ENCODE measurements at places on chromosomes 7 and 10. TPM values are rescaled to one million over a fixed set of nuclear protein-coding genes. Genes with fewer than 3 reads are reported as not detected.
A peak's percentile ranks its signal among the peaks of the same experiment; 100 is the strongest.

GRCh38 chr10:77163670-77164348, 473.8 kb downstream of the KCNMA1 start:
- no peak for DNase-seq

GRCh38 chr10:58237014-58237834, 30.5 kb downstream of the IPMK start:
- no peak for DNase-seq

PRXL2A gene
- total RNA-seq, result 44.2 TPM

- peak; percentile 84 for DNase-seq
Measured at GRCh38 chr10:118835682-118836326, 81.0 kb upstream of the CACUL1 start.

C10orf53 gene
- total RNA-seq, result not detected

DNA sequence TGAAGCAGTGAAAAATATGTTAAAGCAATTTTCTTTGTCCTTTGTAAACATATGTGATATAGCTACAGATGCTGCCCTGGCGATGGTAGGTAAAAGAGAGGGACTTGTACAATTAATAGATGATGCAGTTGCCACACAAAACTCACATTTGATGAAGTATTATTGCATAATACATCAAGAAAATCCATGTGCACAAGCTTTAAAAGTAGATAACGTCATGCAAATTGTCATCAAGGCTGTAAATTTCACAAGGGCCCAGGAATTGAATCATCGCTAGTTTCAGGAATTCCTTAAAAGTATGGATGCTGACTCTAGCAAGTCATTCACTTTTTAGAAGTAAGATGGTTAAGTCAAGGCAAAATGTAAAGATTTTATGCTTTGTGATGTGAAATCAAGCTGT, 10.0 kb downstream of the CYP3A5 start:
- no peak for DNase-seq

CALCR gene
- not detected for total RNA-seq

GRCh38 chr10:130739016-130739756, 572.3 kb downstream of the TCERG1L start:
- no peak for DNase-seq

DNA sequence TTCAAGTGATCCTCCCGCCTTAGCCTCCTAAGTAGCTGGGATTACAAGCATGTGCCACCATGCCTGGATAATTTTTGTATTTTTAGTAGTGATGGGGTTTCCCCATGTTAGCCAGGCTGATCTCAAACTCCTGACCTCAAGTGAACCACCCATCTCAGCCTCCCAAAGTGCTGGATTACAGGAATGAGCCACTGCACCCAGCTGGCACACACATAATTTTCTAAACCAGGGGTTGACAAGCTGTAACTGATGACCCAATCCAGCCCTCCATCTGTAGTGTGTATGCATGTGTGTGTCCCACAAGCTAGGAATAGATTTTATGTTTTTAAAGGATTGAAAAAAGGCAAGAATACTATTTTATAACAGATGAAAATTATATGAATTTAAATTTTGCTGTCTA, 125.9 kb upstream of the INSYN2A start:
- no peak for DNase-seq

UCN3 gene
- not detected for total RNA-seq

GRCh38 chr7:35286422-35286821, 32.5 kb upstream of the TBX20 start:
- no peak for DNase-seq

- DNase-seq, result no peak
Measured at GRCh38 chr10:48209241-48209640, 65.3 kb downstream of the FRMPD2 start.

DNA sequence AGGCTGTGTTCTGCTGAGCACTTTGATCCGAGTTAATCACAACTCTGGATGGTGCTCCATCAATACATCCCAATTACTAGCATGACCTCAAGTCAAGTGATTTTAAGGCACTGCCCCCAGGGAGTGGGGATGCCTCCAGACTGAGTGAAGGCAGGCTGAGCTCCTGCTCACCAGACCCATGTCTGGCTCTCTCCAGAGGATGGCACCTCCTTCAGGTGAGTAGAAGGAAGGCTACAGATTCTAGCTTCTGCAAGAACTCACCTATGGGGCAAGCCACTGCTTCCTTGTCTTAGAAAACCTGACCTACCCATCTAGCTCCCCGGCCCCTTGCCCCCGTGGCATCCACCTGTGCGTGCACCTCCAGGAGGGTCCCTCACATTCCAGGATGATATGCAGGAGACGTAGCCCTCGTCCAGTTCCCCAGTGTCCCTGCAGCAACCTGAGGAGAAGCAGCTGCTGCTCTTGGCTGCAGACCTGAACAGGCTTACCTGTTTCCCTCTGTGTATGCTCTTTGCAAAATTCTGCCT, 390.3 kb downstream of the GRID1 start:
- no peak for DNase-seq

ADARB2 gene
- 0.32 TPM for total RNA-seq

KIAA1217 gene
- total RNA-seq, result 13.0 TPM

DNA sequence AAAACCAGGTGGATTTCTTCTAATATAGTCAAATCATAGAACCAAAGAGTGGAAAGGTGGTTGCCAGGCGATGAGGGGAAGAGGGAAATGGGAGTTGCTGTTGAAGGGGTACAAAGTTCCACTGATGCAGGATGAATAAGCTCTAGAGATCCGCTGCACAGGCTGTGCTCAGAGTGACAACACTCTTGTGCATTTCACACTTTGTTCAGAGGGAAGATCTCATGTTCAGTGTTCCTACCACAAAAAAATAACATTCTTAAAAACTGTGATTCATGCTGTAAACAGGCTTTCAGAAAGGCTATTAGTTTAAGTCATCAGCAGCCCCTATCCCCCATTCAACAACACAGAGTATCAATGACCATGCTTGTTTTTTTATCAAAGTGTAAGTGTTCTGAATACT, 213.8 kb downstream of the COBL start:
- no peak for DNase-seq

HTR5A gene
- not detected for total RNA-seq

DNA sequence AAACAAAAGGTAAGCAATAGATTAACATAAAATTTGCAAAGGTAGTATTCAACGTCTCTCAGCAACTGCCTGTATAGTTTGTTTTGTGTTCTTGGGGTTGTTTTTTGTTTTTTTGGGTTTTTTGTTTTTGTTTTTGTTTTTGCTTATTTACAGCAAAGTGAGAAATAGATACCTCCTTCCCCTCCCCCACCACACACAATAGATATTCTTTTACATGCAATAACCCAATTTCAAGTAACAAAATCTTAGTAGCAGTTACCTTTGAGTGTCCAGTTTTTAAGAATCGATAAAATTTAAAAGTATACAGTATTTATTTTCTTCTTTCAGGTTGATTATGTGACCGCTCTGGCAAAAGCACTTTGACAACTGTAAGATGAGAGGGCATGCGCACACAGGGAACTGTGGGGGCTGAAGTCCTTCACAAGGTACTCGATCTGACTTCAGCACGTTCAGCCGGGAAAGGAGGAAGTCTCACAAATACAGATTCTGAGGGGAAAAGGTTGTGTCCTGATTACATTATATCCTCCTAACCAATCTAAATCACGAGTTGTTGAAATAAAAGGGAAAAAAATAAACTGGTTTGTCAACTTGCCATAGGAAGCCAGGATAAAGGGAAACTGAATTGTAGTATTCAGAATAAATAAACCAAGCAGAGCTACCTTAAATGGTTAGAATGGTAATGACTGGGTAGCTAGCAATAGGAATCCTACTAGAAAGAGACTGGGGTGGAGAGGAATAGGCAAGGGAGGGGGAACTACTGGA, 47.8 kb downstream of the CPEB3 start:
- peak; percentile 69 for DNase-seq

DNA sequence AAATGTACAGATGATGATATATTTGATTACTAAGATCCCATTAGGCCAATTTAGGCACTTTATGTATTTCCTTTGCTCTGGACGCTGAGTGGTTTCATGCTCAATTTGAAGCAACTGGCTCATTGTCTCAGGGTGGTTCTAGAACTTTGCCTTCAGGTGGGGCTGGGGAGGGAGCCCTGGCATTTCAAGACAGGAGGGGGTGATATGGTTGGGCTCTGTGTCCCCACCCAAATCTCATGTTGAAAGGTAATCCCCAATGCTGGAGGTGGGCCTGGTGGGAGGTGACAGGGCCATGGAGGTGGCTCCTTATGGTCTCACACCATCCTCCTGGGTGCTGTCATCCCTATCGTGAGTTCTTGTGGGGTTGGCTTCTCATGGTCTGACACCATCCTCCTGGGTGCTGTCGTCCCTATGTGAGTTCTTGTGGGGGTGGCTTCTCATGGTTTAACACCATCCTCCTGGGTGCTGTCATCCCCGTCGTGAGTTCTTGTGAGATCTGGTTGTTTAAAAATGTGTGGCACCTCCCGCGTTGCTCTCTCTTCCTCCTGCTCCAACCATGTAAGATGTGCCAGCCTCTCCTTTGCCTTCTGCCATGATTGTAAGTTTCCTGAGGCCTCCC, 151.5 kb upstream of the KLF6 start:
- no peak for DNase-seq

- DNase-seq, result no peak
Measured at GRCh38 chr7:572416-573268, 53.0 kb upstream of the PDGFA start.

DNA sequence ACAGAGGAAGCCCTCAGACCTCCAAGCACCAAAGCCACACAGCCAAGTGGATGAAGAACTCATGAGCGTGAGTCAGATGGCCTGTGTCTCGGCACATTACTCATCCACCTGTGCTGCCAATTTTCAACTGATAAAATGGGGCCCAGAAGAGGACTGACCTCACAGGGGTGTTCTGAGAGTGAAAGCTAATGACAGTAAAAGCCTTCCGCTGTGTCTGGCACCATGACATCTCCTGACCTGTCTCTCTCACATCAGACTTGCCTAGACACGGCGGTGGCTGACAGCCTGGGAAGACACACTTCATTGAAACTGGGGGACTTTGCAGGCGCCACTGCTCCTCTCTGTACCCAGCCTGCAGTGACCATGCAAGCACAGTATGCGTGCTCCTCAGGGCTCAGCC, 8.3 kb upstream of the SLC18A3 start:
- peak; percentile 33 for DNase-seq

DNA sequence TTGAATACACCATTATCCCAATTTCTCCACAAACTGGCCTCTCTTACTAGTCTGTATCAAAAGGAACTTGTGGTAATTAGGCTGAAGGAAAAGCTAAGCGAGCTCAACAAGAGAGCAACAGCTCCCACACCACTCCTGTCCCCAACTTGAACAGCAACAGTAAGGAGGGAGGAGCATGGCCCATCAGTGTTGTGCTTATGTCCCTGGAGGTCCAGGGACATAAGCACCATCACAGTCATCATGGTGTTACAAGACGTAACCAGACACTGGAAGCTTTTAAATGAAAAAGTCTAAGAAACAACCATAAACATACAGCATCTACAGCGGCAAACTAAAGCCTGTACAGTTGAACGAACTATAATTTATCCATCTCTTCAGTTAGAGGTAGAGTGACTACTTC, 989 bp downstream of the ERLIN1 start:
- DNase-seq, result no peak

DNA sequence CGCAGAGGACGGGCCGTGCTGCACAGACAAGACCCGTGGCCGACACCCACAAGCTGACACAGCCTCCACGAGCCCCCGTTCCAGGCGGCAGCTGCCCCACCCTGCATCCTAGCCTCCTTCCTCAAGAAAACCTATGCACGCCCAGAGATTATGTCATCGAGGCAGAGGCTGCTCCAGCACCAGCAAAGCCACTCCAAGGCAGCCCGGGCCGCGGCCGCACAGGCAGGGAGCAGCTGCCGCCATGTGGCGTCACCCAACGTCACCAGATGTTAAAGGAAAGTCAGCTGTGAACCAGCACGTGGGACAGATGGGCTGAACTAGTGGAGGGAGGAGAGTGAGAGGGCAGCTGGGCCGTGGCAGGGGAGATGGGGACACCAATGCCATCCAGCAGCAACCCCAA, 59.8 kb downstream of the STK32C start:
- no peak for DNase-seq

Measured in right lobe of liver (tissue), 6 donors.